ENCODE measurements at places on chromosomes 7 and 10.

GRCh38 chr7:66315192-66315591 is 110.1 kb downstream of the TPST1 start:
- DNase-seq, result no peak

DNA sequence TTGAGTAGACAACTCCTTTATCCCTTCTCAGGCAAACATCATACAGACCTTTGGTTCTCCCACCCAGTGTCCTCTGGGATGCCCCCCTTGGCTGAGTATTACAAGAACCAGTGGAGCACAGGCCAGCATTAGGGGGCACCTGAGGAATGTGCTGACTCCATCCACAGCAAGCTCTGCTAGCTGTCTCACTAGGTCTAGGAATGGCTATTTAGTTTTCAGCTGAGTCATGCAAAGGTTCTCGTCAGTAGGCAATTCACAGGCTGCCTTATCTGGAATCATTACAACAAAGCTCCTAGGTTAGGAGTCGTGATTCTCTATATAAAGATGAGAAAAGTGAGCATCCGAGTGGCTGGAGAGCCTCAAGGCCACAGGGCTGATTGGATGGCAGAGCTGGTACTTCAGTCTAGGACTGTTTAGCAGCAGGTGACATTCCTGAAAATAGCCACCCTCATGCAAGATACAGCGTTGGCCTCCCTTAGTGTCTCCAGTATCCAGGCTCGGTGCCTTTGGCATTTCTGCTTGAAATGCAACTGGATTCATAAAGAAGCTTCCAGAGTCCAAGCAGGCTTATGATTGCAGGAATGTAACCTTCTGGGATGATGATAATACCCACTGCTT is 75.8 kb downstream of the CDCA7L start:
- DNase-seq, result no peak

DNA sequence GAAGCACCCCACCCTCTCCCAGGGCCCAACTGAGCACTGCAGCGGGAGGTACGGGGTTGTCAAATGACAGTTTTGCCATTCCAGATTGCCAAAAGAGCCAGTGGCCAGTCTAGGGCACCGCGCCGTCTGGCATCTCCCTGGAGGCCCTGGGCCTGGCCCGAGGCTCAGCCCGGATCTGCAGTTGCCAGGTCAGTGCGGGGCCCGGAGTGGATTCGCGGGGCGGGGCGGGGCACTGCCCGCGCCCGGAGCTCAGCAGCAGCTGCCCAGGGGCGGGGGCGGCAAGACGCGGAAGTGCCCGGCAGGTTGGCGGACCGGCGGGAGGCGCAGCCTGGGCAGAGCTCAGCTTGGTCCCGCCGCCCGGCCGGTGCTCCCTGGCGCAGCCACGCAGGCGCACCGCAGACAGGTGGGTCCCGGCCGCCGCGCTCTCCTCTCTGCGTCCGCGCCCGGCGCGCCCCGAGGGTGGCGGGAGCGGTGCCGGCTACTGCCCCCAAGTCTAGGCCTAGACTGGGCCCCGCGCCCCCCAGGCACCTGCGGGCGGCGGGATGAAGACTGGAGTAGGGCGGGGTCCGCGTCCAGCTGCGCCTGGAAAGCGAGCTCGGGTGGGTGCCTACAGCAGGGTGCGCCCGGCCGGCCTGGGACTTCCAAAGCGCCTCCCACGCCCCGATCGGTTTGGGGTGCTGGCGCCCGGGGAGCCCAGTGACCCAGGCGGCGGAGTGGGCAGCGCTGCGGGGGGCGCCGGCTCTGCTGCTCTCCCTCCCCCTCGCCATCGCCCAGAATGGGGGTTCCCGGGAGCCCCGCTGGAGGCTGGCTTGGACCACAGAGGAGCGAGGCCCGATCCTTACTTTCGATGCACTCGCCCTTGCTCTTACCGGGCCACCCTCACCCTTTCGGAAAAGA is at the start of gene IRF5:
Gene IRF5 (plus strand): TSS at position 281 of the 897 bp plus-strand sequence. CDS start 4,155 bp downstream, outside the sequence.
- DNase-seq, result no peak

GRCh38 chr10:88108115-88108610 is 244.7 kb downstream of the PTEN start:
- no peak for DNase-seq

DNA sequence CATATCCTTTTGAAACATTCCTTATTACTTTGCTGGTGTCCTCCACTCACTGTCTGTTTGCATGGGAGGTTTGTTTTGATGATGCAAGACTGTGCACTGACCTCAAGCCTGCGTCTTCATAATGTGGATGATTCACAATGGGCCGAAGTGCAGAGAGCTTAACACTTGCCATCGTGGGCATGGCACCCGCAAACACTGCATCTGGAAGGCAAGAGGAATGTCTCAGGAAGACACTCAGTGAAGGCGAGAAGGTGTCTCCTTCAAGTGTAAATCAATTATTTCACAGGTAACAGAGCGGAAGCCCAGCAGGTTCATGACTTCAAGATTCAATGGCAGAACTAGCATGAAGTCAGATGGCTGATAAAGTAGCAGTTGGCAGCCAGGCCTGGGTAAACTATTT is 98.1 kb downstream of the DPY19L1 start:
- DNase-seq, result no peak

DNA sequence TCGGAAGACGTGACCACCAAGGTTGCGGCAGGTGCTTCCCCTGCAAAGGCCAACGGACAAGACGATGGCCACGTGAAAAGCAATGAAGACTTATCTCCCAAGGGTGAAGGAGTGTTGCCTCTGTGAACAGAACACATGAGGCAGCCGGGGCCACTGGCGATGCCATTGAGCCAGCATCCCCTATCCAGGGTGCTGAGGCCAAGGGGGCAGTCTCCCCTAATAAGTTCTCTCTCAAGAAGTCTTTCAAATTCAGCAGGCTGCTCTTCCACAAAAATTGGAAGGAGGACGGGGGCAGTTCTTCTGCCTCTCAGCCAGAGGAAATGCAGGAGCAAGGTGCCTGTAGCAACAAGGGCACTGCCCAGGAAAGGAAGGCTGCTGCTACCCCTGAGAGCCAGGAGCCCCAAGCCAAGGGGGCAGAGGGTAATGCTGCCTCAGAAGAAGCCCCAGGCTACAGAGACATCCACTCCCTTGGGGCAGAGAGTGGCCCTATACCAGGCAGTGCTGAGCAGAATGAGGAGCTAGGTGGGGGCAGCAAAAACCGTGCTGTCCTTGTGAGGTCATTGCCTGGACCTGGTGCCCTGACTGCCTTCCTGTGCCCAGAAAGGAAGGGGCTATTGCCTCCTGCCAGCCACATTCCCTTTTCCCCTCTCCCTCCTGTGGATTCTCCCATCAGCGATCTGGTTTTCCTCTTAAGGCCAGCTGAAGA is 17.3 kb downstream of the NT5C2 start:
- DNase-seq, result no peak

DNA sequence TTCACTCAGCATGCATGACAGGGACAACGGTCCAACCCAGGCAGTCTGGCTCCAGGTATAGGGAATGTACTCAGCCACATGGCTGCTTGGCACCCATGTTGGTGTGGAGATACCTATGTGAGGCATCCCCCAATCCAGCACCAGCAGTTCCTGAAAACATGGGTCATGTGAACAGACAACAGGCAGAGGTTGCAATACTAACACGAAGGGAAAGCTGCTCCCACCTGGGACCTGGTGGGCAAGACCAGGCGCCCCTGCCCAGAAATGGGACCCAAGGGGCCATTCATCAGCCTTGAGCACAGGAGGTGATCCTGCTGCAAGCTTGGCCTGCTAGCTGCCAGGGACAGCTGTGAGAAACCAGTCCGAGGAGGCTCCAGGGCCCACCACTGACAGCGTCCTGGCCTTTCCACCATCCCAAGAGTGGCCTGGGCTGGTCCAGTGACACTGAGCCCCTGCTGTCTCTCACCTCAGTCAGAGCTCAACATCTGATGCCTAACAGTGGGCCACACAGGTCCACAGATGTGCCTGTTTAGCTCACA is 142.3 kb downstream of the ARHGAP22 start:
- no peak for DNase-seq

- DNase-seq, result no peak
Observed at GRCh38 chr10:77576444-77577032, 61.1 kb downstream of the KCNMA1 start.

DNA sequence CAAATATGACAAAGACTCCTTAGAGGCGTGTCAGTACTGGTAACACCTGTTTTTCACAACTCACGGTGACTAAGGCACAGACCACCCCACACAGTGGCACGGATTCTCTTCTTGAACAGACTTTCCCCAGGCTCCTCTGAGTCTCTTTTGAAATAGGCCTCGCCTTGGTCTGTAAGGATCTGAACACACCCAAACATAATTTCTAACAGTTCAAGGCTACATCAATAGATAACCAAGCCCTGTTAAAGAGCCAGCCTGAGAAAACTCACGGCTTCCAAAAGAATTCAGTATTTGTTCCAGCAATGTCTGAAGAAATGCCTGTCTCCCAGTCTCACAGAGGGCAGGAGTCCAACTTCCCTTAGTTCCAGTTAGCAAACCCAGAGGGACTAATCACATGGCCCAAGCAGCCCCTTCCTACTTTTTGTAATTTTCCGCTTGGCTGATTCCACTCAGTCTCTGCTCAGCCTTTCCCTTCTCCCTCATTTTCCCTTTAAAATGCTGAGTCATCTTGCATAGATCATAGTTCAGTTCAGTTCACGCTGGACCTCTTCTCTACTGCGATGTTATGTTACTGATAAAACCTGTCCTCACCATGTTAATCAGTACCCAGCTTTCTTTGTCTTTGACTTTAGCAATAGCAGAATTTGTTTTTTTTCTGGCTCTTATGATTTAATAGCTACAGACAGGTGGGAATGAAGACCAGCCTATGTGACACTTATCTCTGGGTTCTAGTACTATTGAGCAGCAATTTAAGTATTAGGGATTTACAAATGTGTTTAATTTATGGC is 22.6 kb upstream of the AKR1C3 start:
- no peak for DNase-seq

- no peak for DNase-seq
Observed at GRCh38 chr10:132389433-132390169, 7.4 kb upstream of the PWWP2B start.

GRCh38 chr7:95865716-95866371 is 93.5 kb downstream of the DYNC1I1 start:
- no peak for DNase-seq

Measured in stimulated activated CD4-positive, alpha-beta T cell treated with anti-CD3 and anti-CD28 coated beads, TNF-alpha, amount 100 ng/mL, for 1 hour (primary cell).